ENCODE measurements at places on chromosomes 16 and 17.

GRCh38 chr16:1289477-1289866 is 20.0 kb upstream of the UBE2I start:
- no peak for DNase-seq

GRCh38 chr16:15976225-15976812 is 26.9 kb downstream of the ABCC1 start:
- no peak for DNase-seq

GRCh38 chr17:1089915-1090314 is 89.9 kb downstream of the ABR start:
- no peak for DNase-seq

- DNase-seq: no peak
Observed at GRCh38 chr16:72604375-72604774, 432.4 kb upstream of the PMFBP1 start.

DNA sequence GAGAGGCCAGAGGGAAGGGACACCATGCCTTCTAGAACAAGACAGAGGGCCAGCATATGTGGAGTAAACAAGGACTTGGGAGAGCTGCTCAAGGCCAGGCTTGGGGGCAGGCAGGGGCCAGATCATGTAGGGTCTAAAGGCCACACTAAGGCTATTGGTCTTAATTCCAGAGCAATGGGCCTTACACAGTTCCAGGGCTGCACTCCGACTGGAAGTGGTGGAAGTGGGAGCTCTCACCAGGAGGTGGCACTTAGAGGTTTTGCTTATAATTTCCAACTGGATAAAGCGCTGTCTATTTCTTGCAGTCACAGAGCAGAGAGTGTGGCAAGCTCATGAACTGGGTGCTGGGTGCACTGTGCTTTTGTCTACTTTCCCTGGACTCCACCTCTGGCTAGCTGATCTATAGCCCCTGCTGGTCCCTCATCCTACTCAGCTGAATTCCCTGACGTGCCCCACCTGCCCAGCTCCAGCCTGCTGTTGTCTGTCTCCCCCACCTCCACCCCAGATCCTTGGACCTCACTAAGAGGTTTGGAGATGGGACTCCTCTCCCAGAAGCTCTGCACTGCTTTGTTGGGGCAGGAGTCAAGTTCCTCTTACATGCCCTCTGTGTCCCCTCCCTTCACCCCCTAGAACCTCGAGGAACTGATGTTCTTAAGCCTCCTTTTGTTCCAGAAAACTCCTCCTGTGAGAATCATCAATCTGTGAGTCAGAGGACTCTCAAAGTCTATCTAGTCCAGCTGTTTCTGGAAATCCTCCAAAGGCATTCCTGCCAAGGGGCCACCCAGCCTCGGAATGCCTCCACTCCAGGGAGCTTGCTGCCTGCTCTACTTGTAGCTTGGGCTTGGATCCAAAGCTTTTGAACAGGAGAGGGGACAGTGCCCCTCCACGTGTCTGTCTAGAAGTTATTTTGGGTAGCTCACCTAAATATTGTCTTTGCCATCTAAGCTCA is 48.1 kb upstream of the KSR1 start:
- DNase-seq: no peak

GRCh38 chr17:44400226-44400847 is 10.9 kb upstream of the ITGA2B start:
- DNase-seq: no peak

DNA sequence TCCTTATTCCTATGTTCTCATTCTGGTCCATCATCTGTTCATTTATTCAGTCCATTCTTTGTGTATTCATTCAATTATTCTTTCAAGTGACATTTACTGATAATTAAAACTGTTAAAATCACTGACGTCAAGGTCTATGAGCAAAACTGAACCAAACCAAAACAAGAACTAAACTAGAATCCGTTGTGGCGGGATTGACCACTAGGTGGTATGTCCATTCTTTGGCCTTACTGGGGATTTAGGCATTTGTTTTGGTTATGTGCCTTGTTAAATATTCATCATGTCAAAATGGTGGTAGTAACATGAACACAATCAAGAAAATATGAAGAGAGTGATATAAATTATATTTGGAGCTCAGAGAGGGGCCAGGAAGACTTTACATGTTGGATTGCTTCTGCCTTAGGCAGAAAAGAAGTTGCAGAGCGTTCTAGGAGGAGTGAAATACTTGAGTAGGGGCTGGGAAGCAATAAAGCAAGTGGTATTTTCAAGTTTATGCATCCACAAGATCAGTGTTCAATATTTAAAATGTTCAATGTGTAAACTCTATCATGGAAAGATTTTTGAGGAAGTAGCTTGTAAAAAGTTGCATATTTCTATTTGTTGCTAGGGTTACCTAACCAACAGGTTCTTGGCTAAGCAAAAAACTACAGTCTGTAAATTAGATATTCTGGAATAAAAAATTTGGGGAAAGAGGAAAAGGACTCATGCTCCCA is 129.0 kb downstream of the CDH13 start:
- DNase-seq: no peak

DNA sequence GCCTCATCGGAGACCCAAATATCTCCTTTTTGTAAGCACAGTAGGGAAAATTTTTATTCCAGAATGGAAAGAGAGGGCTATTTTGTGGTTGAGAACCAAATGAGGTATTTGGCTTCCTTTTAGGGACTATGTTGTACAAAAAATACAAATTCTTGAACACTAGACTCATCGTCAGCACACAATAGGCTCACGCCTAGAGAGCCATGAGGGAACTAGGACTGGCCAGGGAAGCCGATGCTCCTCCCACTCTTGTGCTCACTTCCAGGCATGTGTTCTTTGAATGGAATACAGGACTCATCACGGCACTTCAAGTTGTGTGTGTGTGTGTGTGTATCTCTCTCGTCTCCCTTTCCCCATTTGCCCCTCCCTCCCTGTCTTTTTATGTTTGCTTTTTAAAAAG is 17.8 kb upstream of the BLMH start:
- DNase-seq: no peak

DNA sequence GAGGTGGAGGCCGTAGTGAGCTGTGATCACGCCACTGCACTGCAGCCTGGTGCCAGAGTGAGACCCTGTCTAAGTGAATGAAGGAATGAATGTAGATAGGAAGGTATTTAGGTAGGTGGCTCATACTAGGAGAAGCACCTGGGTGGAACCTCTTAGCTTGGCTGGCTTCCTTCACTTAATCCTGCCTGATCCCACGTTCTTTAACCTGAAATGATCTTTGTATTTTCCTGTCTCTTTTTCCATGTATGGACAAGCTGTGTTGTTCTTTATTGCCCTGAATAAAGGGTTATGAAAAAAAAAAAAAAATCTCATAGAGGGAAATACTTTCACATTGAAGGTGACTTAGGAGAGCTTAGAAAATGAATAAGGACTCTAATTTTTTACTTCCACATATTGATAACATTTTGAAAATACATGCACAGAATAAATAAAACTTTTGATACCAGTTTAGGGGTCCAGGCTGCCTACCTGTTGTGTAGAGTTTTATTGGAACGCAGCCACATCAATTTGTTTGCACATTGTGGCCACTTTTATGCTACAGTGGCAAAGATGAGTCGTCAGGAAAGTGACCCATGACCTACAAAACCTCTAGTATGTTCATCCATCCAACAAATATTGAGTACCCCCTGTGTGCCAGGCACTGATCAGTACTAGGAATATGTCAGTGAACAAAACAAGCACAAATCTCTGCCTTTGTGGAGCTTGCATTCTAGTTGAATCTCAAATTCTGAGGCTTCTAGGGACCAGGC is 44.6 kb downstream of the VPS35L start:
- DNase-seq: no peak

- DNase-seq: no peak
Observed at GRCh38 chr17:10754109-10754508, 24.3 kb upstream of the TMEM220 start.

- no peak for DNase-seq
Observed at GRCh38 chr16:85803570-85803969, 4.1 kb downstream of the COX4I1 start.

- no peak for DNase-seq
Observed at GRCh38 chr17:79981661-79982101, 54.0 kb downstream of the TBC1D16 start.

DNA sequence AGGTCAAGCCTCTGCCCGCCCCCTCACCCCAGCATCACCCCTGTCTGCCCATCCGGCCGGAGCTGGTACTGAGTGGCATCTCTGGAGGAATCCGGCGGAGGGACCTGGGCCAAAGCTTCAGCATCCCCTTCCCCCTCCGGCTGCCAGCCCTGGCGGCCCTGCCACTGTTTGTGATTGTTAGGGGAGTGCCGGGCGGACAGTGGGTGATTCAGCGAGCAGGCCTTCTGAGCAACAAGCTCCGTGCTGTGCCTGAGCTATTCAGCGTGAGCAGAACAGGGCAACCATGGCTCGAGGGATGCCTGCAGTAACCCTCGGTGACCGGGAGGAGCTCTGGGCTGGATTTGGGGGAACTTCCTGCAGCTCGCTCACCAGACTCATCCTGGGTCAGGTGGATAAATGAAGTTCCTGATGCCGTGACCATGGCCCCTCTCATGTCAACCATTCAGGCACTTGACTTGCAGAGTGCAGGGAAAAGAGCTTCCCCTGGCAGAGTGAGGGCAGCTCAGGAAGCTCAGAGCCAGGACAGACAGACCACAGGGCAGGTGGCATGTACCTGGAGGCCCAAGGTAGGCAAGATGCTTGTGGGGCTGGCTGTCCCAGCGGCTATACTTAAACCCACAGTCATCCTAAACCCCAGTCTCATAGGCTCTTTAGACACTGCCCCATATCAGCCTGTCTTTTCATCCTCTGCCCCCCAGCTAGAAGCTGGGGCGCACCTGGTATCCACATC is 24.3 kb upstream of the MLKL start:
- no peak for DNase-seq

DNA sequence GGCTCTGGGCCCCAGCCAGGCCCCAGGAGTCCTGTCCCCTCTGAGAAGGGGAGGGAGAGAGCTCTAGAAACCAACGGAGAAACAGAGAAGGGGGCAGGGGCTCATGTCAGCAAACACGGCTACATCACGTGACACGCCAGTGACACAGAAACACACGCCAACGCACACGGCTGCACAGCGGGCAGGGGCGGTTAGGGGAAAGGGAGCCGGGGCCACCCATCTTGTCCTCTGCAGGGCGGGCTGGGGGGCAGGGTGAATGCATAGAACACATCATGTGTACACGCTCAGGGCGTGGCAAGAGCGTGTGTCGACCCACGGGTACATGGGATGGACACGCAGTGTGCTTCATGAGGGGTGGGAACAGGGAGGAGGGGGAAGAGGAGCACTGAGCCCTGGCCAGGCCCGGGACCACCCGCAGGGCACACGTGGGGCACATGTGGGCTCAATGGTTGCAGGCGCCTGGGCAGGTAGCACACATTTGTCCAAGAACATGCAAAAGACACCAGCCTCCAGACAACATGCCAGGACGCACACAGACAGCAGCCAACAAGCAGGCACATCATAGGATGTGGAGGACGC is 4.6 kb downstream of the HSD3B7 start:
- no peak for DNase-seq

- no peak for DNase-seq
Observed at GRCh38 chr16:9308850-9309249, 217.4 kb downstream of the HAPSTR1 start.

DNA sequence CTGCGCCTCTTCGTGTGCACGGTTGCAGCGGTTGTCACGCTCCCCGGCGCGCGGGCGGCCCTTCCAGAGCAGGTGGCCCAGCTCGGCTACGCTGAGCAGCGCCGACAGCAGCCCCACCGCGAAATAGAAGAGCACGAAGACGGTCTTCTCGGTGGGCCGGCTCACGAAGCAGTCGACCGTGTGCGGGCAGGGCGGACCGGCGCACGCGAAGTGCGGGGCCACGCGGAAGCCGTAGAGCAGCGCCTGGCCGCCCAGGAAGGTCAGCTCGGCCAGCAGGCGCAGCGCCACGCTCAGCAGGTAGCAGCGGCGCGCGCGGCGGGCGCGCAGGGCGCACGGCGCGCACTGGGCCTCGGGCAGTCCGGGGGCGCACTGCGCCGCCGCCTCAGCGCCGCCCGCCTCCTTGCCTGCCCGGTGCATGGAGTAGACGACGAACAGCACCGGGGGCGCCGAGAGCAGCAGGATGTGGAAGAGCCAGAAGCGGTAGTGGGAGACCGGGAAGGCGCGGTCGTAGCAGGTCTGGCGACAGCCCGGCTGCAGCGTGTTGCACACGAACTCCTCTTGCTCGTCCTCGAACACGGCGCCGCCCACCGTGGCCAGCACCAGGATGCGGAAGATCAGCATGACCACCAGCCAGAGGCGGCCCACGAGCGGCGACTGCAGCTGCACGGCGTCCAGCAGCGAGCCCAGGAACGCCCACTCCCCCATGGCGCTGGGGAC is 1.3 kb downstream of the GJD3 start:
- no peak for DNase-seq

DNA sequence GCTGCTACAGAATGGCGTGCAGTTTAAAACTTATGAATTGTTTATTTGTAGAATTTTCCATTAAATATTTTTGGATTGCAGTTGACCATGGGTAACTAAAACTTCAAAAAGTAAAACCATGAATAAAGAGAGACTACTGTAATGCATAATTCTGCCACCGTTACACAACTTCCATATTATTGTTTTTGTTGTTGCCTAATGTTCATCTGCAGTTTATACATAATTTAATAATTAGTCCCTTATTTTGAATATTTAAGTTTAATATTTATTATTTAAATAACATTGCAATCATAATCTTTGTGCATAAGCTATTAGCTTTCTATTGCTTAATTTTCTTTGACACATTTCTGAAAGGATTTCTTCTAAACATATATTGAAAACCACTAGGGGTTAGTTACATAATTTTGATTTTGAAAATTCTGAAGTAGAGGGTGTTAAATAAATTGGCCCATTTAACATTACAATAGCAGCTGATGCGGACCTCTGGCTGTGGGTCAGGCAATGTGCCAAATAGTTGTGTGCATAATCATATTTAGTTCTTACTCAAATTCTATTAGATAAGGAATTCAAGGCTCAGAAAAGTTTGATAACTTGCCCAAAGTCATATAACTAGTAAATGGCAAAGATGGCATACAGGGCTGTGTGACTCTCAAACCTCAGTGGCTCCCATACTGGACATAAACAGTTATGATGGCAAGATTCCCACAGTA is 31.1 kb downstream of the PPM1E start:
- no peak for DNase-seq

- no peak for DNase-seq
Observed at GRCh38 chr17:15941781-15942180, 3.1 kb upstream of the ADORA2B start.

DNA sequence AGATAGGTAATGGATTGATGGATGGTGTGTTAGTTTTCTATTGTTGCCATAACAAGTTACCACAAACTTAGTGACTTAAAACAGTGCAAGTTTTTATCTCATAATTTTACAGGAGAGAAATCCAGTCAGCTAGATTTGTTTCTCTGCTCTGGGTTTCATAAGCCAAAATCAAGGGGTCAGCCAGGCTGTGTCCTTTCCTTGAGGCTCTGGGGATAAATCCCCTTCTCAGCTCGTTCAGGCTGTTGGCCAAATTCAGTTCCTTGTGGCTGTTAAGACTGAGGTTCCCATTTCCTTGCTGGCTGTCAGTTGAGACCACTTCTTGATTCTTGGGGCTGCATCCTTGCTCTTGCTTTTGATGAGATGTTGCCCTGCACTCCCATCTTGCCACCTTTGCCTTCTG is 204.9 kb upstream of the CDH13 start:
- DNase-seq: no peak
